ENCODE measurements at places on chromosomes 4 and X.

DNA sequence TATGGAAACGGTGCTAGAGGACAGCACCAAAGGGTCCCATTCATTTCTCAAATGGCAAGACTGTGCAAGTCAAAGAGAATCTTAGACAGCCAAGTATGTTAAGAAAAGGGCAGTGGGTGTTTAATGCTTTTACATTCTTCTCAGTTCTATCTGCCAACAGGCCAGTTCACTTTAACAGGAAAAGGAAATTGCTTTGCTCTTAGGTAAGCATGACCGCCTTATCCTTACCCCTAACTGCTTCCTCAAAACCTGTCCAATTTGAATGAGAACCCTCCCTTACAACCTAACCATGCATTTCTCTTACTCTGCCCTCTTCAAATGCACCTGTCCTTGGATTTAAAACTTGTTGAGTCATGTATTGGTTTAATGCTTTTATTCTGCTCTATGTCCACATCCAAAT lies 44.5 kb upstream of the BLTP1 start:
- DNase-seq: no peak

DNA sequence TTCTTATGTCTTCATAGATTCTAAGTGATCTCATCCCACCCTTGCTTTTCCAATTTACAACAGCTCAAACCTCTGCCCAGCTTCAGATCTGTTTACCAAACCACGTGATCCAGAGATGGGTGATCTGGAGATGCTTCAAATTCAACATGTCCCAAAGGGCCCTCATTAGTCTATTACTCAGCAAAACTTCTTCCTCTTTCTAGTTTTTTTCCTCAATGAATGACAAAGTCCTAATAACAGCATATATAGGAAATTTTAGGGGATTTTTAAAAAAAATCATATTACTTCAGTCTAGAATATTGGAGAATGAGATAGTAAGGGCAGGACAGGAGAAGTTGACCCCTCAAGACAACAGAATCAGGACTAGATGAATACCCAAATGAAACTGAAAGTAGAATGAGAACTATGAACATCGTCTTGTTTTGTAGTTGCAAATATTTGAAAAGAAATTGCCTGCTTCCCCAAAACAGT lies 127.1 kb downstream of the CFAP299 start:
- DNase-seq: no peak

DNA sequence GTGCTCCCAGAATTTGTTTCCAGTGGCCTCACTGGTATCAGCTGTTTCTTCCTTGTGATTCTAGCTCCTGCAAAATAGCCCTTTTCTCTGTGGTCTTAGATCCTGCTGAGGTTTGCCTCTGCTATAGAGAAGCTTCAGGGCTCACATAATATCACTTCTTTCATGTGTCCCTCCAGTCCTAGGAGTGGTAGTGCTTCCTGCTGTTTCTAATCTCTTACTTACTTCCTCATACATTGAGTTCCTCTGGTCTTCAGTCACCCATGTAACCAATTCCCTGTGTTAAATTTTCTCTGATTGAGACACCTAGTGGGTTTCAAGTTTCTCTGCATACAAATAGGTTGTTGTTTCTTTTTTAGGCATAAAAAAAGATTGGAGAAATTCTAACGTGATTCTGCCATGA lies 1567.9 kb downstream of the ARAP2 start:
- DNase-seq: no peak

- DNase-seq: no peak
Observed at GRCh38 chr4:71253545-71253944, 85.3 kb upstream of the SLC4A4 start.

DNA sequence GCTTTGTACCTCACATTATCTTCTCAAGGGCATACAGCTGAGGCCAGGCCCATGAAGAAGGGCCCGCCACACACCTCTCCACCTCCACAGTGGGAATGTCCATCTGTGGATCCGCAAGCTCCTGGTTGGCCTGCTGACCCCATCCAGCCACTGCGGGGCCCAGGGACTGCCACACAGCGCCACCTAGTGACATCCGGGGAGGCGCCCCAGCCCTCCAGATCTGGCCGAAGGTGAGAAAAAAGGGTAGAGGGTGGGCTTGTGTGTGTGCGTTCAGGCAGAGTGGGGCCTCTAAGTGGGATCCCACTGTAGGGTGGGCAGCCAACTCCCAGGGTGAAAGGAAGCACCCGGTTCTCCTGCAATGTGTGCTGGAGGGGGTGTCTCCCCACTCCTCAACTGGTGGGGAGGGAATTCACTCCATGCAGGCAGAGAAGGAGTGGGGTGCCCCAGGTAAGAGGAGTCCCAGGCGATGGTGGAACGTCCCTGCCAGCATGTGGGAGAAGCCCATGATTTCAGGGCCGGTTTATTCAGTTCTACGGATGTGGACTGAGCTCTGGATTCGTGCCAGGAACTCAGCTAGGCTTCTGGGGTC lies 117.3 kb downstream of the ENPP6 start:
- no peak for DNase-seq

Measured in cerebellar nuclear complex (tissue), 1 donor.